NCI-H1105 (cell line): ENCODE measurements at places on chromosomes 3 and 15.
A peak's percentile ranks its signal among the peaks of the same experiment; 100 is the strongest.

DNA sequence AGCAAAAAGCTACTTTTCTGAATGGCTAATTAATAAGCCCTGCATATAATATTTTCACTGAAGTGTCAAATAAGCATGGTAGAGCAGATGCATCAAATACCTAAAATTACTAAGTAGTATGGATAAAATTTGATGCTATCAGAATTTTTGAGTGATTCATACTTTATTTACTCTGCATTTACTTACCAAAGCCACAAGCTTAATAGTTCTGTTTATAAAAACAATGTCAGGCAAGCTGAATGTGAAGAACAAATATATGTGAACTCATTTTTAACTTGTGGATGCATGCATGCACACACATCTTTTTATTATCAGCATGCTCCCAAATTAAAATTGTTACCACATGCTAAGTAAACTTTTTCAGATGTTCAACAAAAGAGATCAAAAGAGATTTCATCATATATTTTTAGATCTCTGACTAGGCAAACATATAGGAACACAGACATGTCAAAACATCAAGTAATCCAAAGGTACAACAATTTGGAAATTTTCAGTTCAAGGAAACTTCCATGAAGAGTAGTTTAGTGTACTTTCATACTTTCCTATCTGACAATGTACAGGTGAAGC is 969.4 kb downstream of the ROBO1 start:
- DNase-seq = no peak

DNA sequence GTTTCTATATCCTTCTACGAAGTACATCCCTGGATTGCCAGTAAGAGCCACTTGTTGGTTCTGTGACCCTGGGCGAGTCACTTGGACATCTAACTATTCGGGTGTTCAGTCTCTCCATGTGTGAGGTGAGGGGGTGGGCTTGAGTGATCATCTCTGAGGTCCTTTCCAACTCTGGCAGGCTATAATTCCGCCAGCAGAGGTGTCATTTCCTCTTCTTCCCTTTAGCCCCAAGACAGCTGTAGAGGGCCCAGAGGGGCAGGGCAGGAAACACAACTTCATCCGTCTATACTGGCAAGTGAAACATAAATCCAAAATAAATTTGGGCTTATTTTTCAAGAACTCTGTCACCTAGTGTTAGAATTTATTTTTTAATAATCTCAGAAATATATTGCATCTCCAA is 38.1 kb downstream of the C2CD4A start:
- no peak for DNase-seq

DNA sequence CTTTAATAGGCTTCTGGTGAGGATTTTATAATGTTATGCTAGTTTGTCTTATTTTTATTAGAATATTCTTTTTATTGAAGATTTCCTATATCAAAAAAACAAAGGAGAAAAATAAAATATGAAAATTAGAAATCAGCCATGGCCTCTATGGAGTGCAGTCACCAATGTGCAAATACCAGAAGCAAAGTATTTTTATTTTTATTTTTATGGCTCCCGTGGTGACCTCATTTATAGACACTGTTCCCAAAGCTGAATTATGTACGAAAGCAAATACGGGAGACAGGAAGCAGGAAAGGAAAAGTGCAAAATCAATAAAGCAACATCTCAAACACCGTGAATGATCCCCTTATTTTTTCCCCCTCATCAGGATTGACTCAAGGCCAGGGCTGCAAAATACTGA is 35.1 kb downstream of the DAZL start:
- DNase-seq = no peak

DNA sequence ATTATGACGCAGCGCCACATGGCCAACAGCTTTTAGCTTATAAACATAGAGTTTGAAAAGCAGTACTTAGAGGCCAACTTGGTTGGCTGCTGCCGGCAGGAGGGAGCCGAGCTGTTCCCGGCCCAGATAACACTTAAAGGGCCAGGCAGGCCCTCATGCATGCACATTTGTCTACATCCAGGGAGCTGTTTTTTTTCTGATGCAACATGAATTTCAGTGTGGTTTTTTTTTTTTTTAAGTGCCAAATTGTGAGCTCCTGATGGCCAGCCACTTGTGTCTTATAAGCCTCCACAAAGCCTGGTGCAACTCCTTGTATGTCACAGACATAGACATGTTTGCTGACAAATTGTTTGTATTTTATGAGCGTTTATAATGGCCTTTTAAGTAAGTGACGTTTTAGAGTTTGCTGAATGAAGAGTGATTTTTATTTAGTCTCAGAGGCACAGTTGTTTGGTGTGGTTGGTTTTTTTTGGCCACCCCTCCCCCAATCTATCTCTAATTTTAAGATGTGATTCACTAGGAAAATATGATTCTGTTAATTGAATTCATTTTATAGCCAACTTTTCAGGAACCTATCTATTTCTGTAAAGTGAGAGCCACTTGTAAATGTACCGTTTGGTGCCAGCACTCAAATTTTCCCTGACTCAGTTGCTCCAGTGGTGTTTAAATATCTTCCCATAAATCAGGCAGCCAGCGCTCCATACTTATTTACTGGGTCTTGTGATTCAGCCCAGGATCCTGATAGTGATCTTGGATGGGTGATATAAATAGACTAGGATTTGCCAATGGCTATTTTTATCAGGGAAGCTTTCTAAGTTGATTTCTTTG is 134.3 kb downstream of the VGLL4 start:
- DNase-seq = peak; percentile 31

- DNase-seq = no peak
Observed at GRCh38 chr3:111591555-111591954, 3.6 kb downstream of the ZBED2 start.

DNA sequence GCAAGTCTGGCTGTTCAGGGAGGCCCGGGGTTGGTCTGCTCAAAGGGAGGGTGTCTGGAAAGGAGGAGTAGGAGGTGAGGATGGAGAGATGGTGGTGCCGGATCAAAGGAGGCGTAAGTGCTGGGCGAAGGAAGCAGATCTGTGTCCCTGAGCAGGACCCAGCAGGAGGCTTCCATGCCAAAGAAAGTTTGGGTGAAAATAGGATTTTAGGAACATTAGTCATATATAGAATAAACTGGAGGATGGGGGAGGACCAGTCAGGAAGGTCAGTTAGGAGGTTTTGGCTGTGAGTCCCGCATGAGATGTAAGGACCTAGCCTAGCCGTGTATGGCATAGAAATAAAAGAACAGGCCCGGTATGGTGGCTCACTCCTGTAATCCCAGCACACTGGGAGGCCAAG is 28.6 kb upstream of the VPS8 start:
- DNase-seq = no peak

- no peak for DNase-seq
Observed at GRCh38 chr15:48717458-48717857, 71.9 kb upstream of the FBN1 start.
